Glomerular endothelial cell (primary cell): ENCODE measurements at places on chromosomes 1 and 21.

DNA sequence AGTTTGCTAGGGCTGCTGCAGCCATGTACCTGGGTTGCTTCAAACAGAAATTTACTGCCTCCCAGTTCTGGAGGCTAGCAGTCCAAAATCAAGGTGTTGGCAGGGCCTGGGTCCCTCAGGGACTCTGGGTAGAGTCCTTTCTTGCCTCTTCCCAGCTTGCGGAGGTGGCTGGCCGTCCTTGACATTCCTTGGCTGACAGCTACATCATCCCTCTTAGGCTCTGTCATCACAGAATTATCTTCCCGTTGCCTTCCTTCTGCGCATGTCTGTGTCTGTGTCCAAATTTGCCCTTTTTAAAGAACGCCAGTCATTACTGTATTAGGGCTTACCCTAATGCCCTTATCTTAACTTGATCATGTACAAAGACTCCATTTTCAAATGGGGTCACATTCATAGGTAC, 37.6 kb upstream of the PGBD5 start:
- DNase-seq, result no peak

DNA sequence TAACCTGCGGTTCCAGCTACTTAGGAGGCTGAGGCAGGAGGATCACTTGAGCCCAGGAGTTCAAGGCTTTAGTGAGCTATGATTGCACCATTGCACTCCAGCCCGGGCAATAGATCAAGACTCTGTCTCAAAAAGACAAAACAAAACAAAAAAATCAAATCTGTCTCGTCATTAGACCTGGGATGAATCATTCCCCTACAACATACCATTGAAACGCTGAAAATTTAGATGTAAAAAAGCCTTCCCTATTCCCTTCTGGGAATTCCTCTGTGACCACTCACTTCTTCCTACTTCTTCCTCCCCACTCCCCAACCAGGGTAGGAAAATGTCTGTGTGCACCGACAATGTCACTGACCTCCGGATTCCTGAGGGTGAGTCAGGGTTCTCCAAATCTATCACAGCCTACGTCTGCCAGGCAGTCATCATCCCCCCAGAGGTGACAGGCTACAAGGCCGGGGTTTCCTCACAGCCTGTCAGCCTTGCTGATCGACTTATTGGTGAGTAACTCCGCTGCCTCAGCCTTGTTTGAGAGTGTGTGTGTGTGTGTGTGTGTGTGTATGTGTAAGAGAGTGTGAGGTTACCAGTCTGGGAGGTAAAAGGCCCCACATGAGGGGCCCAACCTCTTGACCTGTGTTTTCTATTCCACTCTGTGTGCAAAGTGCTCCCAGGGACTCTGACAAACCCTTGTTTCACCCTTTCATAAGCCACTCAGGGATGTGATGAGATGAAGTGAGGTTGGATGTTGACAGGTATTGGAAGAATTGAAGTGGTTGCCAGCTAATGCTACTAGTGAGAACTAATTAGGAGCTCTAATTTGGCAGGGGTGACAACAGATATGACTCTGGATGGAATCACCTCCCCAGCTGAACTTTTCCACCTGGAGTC, 16.3 kb upstream of the SARS1 start:
- peak; percentile 96 for DNase-seq

- no peak for DNase-seq
These were observed 67.2 kb downstream of the TLR5 start for GRCh38 chr1:223075834-223076233.

DNA sequence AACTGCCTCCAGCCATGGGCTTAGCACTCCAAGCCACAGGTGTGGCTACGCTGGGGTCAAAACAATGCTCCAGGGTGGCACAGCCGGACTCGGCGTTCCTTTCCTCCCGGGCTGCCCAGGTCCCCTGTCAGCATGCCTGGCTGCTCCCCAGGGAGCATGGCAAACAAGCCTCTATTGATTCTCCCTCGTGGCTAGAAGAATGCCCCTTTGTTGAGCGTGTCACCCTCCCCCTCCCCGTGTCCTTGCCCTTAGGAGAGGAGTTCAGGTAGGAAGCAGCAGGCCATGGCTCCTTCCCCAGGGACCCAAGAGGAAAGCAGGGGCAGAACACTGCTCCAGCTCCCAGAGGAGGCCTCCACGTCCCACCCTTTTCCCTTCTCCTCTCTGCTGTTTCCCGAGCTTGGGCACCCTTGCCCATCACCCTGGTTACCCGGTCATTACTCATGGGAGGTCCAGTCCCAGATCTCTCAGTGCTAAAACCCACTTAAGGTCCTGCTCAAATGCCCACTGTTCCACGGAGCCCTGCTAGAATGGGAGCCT, 57.4 kb upstream of the CITED4 start:
- DNase-seq, result no peak

GRCh38 chr1:164020391-164020790, 538.6 kb upstream of the PBX1 start:
- DNase-seq, result no peak

- no peak for DNase-seq
These were observed 1.2 kb upstream of the DHRS3 start for GRCh38 chr1:12618965-12619791.

DNA sequence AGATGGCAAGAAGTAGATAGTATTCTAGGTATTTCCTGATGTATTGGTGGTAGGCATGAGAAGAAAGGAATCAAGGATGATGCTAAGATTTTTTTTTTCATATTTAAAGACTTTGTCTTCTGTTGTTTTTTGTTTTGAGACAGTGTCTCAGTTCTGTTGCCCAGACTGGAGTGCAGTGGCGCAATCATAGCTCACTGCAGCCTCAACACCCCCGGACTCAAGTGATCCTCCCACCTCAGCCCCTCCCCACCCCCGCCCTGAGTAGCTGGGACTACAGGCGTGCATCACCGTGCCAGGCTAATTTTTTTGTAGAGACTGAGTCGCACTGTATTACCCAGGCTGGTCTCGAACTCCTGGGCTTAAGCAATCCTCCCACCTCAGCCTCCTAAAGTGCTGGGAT, 2.8 kb upstream of the CAPZB start:
- DNase-seq, result no peak

- no peak for DNase-seq
These were observed 71.8 kb upstream of the PKN2 start for GRCh38 chr1:88612292-88612691.

DNA sequence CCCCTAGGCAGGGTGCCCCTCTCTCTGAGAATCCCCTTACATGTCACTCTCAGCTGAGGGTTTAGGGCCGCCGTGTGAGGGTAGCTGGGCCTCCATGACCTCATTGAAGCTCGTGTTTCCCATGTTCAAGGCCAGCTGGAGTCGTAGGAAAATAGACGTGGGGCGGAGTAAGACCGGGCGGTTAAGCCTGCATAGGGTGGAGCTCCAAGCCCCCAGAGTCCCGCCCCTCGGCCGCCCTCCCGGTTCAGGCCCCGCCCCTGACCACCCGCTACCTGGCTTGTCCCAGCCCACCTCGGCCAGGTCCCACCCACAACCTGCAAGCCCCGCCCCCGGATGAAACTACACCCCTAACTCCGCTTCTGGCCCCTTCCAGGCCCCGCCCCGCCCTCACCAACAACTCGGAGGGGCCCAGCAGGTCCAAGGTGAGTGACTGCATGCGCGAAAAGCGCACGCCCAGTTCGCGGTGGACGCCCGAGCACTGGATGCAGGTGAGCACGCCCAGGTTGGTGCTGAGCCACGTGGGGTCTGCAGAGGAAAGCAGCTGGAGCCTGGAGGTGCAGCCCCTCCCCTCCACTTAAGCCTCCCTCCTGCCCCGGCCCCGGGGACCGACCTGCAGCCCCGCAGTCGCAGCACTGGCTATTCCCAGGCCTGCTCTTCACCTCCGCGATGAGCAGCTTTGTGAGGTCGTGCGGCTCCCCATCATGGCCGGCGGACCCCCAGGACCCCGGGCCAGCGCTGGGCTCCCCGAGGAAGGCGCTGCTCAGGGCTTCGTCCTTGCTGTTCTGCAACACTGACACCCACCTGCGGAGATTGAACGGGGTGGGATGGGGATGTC, 12.2 kb upstream of the TCEA3 start:
- no peak for DNase-seq

DNA sequence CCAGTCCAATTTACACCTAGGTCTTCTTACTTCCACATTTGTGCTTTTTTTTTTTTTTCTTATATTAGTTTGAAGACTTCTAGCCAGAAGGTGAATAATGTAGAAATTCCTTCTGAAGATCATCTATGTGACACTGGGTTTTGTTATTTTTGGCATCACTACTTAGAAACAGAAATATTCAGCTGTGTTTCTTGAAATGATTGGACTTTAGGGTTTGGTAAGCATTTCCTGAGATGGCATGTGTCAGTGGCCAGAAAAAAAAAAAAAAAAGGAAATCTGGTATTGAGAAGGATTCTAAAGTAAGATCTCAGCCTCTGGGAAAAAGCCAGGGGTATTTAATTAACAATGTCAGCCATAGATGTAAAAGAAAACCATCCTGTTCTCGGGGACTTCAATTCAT, 43.4 kb upstream of the LRRC8C start:
- DNase-seq, result peak; percentile 34

GRCh38 chr21:33403128-33403785, at the start of gene IFNGR2:
Gene IFNGR2, plus strand, starts transcription at chr21:33403413. Its CDS starts 131 bp downstream, at chr21:33403544.
- DNase-seq, result no peak

DNA sequence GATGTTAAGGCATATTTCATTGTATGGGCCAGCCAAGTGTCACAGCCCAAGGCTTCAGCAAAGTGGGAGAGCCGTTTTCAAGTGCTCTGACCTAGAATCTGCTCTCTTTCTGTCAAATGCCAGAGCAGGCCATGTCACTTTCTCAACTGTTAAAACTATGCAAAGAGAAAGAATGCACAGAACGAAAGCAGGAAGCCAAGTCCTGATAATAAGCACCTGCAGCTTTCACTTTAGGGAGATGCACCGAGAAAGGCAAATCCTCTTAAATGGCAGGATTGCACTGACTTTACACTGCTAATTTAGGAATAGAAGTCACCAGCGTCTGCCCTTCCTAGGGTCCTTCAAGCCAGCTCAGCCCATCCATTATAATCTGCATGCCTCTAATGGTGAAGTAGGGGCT, 49.2 kb upstream of the NTPCR start:
- DNase-seq, result no peak

DNA sequence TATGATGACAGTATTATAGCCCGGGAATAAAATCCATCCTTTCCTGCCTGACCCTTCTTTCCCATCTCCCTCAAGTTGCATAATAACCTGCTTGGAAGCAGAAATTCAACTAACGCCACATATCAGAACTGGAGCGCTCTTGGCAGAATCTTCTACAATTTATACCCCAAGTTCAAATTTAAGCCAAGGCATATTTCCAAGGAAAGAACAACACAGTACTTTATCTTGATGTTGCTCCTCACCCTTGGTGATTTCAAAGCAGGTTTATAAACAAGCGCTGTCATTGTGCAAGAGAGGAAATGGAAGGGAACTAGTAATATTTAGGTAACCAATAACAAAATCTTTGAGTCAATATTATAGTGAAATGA, 38.0 kb upstream of the PTGFRN start:
- no peak for DNase-seq

GRCh38 chr1:234440348-234440747, 38.6 kb downstream of the TARBP1 start:
- no peak for DNase-seq

DNA sequence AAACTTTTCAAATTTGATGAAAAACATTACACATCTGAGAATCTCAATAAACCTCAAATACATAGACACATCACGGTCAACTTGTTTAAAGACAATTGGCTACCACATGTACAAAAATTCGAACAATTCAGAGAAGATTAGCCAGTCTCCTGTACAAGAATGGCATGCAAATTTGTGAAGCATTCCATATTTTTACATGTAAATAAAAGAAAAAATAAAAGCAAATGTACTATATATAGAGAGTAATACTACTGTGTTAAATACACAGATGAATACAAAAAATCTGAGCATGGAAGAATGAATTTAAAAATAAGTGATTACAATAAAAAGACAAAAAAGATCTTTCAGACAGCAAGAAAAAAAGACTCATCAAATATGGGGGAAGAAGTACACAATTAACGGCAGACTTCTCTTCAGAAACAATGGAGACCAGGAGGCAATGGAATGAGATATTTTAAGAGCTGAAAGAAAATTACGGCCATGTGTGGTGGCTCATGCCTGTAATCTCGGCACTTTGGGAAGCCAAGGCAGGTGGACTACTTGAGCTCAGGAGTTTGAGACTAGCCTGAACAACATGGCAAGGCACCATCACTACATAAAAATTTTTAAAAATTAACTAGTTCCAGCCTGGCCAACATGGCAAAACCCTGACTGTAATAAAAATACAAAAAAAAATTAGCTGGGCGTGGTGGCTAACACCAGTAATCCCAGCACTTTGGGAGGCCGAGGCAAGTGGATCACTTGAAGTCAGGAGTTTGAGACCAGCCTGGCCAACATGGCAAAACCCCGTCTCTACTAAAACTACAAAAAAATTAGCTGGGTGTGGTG, 23.2 kb downstream of the HAX1 start:
- no peak for DNase-seq

- no peak for DNase-seq
These were observed 2.2 kb downstream of the CLIC6 start for GRCh38 chr21:34670962-34671348.

DNA sequence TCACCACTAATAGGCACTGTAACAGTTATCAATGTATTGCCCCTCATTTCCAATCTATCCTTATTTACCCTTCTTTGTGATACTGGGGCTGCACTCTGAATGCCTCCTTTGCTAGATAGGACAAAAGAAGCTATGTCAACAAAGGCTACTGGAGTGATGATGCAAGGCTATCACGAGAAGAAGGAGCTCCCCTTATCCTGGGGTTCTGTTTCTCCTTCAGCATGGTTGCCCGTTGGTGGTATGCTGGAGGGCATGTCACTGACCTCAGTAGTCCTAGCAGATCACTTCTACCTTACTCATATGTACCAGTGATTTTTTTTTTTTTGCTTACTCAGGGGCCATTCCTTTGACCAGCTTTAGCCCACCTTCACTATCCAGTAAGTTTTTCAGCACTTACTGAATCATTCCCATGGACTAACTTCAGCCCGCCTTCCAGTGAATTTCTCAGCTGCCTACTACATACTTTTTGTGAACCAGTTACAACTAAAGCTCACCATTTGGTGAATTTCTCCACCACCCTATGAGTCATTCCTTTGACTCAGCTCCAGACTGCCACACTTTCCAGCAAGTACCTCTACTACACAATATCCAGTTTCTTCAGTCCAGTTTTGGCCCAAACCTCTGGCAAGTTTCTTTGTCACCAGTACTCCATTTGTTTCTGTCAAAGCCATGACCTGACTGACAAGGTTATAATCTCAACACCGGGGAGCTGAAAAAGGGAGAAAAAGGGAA, 944.5 kb downstream of the KCNT2 start:
- DNase-seq, result no peak

GRCh38 chr1:23562137-23562876, 3.0 kb upstream of the ID3 start:
- DNase-seq, result peak; percentile 91

GRCh38 chr1:114112775-114113174, 40.9 kb downstream of the SYT6 start:
- no peak for DNase-seq

- DNase-seq, result no peak
These were observed 3.6 kb upstream of the KCNT2 start for GRCh38 chr1:196611873-196612272.

GRCh38 chr1:15835205-15835740, 12.2 kb upstream of the SPEN start:
- DNase-seq, result no peak
